Renal cortex interstitium (tissue), 15 donors: ENCODE measurements at places on chromosomes 11 and 22.
A peak's percentile ranks its signal among the peaks of the same experiment; 100 is the strongest.

- DNase-seq = no peak
Measured at GRCh38 chr22:30453731-30454510, 17.9 kb downstream of the SEC14L3 start.

- no peak for DNase-seq
Measured at GRCh38 chr22:35733036-35733435, 15.4 kb downstream of the APOL5 start.

GRCh38 chr11:131468565-131468964 lies 98.2 kb downstream of the NTM start:
- no peak for DNase-seq

- no peak for DNase-seq
Measured at GRCh38 chr11:80593648-80594374, 1153.0 kb upstream of the TENM4 start.

GRCh38 chr11:79198898-79199250 lies 242.0 kb downstream of the TENM4 start:
- DNase-seq = no peak

- DNase-seq = no peak
Measured at GRCh38 chr11:45169310-45170072, 23.1 kb downstream of the PRDM11 start.

- DNase-seq = no peak
Measured at GRCh38 chr22:48088926-48089536, 1326.6 kb downstream of the TBC1D22A start.

DNA sequence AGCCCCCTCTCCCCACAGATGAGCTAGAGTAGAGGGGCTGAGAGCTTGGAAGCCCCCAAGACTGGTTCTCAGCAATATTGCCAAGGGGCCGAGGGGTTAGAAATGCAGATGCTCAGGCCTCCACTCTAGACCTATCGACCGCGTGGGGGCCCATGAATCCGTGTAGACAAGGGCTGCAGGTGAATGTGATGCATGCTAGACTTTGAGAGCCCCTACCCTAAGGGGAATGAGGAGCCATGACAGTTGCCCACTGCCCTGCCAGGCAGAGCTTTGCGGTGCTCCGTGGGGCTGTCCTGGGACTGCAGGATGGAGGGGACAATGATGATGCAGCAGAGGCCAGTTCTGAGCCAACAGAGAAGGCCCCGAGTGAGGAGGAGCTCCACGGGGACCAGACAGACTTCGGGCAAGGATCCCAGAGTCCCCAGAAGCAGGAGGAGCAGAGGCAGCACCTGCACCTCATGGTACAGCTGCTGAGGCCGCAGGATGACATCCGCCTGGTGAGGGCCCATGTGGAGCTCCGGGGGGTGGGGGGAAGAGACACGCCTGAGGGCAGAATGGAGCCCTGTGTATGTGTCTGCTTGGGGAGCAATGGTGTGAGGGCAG lies 1.3 kb downstream of the SSH3 start:
- no peak for DNase-seq

DNA sequence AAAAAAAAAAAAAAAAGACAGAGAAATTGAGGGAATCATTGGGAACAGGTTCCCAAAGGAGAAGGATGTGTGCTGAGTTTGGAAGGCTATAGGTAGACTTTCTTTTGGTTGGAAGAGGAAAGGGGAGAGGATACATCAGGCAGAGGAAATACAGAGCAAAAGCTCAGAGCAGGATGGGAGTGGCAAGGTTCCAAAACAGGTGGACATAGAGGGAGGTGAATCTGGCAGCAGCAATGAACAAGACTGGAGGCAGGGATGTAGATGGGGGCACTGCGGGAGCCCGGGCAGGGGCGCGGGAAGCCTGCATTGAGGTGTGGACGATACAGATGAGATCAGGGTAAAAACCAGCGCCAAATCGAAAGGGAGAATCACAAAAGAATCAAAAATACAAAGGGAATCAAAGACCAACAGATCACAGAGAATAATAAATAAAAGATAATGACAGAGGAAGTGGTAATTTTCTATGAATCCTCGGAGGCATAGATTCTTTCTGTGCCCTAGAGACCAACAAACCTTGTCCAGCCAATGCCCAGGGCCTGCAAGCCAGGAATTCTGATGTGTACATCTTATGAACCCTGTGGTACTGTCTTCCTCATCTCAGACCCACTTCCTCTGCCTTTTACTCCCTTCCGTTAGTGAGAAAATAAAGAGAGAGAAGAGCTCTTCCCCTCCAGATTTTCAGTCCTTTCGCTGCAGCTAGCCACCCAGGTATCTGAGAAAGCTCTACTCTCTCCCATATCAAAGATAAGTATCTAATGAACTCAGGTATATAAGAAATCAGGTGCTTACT lies 70.3 kb downstream of the SLC1A2 start:
- DNase-seq = no peak

DNA sequence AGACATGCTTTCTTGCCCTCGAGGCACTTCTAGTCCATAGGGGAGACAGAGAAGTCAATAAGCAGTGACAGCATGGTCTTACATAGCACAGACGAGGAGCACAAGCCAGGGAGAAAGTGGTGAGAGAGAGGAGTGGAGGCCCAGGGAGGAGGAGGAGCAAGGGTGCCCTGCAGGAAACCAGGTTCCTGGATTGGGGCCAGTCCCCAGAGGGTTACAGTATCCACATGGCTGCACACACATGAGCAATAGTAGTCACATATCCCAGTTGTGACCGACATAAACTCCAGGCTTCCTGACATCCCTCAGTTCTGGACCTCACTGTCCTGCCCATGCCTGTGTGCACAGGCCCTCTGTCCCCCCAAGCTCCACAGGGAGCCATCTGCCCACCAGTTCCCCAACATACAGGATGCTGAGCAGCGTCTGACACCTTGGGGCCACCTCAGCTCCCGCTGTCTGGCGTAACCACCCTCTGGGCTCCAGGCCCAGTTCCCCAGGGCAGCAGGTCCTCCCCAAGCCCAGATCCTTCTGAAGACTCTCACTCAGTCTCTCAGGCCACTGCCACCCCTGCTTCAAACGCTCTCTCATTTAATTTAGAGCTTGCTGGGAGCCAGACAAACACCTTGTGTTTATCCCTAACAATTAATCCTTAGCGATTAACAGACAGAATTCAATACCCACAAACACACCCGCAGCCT lies 53.7 kb downstream of the DSCAML1 start:
- no peak for DNase-seq

DNA sequence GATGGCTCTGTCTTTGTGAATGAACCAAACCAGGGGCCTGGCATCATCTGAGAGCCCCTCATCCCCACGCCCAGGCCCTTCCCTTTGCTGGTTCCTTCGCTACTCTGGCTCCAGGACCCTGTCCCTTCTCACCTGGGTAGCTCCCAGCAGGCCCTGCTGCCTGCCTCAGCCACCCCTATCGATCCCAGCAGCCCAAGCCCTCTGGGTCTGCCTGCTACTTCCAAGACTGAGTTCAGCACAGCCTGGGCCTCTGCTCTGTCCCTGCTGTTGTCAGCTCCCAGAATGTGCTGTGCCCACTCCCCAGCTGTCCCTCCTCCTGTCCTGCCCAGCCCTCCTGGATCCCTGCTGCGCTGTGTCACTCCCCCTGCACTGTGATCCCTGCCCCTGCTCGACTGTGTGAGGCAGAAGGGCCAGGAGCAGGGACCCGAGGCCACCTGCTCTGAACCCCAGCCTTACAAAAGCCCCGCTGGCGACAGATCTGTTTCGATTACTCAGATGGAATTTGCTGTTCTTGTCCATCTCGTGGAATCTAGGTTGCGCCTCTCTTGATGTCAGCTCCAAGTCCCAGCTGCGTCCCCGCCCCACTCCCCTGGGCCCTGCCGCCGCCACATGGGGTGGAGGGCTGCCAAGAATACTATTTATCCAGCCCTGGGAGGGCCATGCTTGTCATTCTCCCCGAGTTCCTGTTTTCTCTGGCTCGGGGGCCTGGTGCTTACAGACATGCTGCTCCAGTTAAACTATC lies 13.0 kb downstream of the MRPL21 start:
- DNase-seq = peak; percentile 62

DNA sequence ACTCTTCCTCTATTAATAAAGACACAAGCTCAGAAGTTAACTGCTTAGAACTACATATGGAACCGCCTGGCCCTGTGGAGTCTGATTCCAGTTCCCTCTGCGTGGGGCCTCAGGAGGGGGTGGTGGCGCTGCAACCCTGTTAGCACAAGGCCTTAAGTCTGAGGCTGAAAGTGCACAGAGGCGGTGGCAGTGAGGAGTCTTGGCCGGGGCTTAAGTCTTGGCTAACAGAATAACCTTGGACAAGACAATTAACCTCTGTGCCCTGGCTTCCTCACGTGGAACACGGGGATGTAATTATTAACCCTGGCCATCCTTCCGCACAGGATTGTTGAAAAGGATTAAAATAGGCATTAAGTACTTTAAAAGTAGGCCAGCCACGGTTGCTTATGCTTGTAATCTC lies 191.5 kb downstream of the CEP164 start:
- DNase-seq = peak; percentile 67

DNA sequence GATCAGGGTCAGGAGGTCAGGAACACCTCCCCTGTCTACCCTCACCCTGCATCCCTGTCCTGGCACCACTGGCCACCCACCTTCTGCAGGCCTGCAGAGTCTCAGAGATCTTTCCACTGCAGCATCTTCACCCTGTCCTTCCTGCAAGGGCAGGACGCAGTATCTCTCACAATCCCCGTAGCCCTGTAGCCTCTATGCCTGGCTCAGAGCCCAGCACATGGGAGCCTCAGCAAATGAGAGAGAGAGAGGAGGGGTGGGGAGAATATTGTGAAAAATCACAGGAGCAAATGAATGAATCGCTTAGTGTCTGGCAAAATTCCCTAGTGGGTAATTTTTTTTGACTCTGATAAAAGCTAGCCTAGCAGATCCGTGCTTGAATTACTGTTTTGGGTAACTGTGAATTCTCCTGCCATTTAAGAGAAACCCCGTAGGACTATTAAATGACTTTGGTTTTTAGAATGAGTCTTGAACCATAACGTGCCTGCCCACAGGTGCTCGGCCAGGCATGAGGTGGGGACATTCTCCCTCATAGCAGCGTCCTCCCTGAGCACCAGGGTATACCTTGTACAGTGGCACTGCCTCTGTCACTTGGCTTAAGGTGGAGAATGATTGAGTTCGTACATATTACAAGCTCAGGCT lies 91.5 kb downstream of the MORC2 start:
- no peak for DNase-seq

DNA sequence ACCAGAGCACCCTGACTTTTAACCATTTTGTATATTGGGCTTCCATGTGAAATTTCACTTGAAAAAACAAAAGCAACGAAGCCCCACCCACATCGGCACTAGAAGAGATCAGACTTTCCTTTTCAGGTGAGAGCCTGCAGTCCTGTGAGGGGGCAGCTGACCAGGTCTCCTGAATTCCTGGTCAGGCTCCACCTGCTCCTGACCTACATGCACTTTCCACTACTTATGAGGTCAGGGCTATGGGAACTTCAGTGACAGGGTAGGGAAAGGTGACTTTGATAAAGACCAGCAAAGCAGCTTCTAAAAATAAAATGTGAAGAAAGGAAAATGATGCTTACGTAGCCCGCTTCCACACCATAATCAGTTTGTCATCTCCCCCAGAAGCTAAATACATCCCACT lies 24.7 kb downstream of the HIRA start:
- no peak for DNase-seq

GRCh38 chr11:38330578-38330977 lies 1732.5 kb upstream of the RAG2 start:
- no peak for DNase-seq

- no peak for DNase-seq
Measured at GRCh38 chr11:26323837-26324236, 8.1 kb upstream of the ANO3 start.

GRCh38 chr22:36332623-36333332 lies 55.0 kb downstream of the MYH9 start:
- no peak for DNase-seq

DNA sequence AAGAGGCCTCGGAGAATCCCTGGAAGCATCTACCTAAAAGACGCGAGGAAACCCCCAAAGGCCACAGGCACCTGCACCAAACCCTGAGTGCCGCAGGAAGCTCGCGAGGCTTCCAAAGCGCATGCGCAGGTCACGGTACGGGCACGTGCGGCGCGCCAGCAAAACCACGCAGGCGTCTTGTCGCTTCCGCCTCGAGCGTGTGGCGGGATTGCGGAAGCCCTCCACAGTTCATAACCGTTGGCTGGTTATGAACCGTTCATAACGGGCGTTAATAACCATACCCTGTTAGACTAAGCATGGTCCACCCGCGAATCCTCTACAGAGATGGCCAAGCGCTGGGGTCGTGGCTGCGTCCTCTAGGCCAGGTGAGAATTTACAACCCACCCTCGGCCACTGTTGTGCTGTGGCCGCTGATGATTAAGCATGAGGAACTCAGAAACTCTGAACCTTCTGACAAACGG lies 46.4 kb downstream of the MORC2 start:
- DNase-seq = no peak

- DNase-seq = no peak
Measured at GRCh38 chr11:127552446-127552845, 551.9 kb upstream of the KIRREL3 start.

DNA sequence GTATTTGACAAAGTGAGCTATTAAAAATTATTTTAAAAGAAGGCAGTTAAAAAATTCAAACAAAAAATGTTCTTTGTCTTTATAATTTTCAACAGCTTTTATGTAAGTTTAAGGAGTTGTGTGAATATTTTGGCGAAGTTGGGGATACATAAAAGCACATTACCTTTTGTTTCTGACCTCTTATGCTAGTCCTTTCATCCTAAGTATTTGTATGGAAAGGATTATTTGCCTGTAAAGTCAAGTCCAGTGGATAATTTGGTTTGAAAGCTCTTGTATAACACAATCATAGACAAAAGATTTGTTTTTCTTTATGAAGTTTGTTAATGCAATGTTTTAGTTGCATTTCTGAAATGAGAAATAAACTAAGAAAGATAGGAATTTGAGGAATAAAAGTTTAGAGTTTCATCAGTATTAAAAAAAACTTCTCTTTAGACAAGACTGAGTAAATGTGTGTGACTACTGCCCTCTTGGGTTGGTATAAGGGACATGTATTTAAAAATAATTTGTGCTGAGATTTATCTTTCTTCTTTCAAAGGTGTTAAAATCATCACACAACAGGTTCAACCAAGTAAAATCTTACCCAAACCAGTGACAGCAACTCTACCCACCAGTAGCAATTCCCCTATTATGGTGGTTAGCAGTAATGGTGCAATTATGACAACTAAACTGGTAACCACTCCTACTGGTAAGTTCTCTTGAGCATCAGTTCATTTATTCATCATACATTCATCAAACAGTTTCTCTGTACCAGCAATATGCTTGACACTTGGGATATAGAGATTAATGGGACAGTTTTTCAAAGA lies 68.2 kb downstream of the EMSY start:
- peak; percentile 15 for DNase-seq

DNA sequence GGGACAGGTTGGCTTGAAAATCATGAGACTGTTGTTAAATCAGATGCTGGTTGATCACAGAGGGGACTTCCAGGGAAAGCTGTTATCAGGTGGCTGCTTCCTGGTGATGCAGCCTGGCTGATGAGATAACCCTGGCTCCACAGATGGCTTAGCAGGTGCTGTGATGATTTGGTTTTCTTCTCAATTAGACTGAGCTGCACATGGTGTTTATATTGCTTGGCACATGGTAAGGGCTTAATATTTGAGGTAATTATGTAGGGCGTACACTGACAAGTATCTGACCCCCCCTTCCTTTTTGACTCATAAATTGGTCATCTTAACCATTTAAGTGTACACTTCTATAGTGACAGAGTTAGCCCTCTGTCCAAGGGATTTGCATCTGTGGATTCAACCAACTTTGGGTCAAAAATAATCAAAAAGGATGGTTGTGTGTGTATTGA lies 7.0 kb downstream of the RPS3 start:
- DNase-seq = no peak
